ENCODE measurements at places on chromosomes 13 and 19. TPM values are rescaled to one million over a fixed set of nuclear protein-coding genes. Genes with fewer than 3 reads are reported as not detected.

The CHAF1A gene
- 15.6 TPM for total RNA-seq

The SCN1B gene
- 9.7 TPM for total RNA-seq

The DACT3 gene
- 15.0 TPM for total RNA-seq

The TMEM238 gene
- total RNA-seq = 33.9 TPM

The SLC25A15 gene
- 6.3 TPM for total RNA-seq

The KCNRG gene
- total RNA-seq = 2.8 TPM

DNA sequence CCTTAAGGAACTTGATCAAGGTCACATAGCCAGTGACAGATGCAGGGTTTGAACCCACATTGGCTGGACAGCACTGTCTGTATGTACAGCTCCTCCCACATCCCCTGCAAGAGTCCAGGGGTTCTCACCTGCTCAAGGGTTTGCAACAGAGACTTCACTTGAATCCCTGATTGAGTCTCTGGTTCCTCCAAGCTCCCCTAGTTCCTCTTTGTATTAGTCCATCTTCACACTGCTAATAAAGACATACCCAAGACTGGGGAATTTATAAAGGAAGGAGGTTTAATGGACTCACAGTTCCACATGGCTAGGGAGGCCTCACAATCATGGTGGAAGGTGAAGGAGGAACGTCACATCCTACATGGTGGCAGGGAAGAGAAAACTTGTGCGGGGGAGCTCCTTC lies 72.8 kb upstream of the CLDN10 start:
- no peak overlapping the region for H3K27ac ChIP-seq
- DNase-seq = no peak

DNA sequence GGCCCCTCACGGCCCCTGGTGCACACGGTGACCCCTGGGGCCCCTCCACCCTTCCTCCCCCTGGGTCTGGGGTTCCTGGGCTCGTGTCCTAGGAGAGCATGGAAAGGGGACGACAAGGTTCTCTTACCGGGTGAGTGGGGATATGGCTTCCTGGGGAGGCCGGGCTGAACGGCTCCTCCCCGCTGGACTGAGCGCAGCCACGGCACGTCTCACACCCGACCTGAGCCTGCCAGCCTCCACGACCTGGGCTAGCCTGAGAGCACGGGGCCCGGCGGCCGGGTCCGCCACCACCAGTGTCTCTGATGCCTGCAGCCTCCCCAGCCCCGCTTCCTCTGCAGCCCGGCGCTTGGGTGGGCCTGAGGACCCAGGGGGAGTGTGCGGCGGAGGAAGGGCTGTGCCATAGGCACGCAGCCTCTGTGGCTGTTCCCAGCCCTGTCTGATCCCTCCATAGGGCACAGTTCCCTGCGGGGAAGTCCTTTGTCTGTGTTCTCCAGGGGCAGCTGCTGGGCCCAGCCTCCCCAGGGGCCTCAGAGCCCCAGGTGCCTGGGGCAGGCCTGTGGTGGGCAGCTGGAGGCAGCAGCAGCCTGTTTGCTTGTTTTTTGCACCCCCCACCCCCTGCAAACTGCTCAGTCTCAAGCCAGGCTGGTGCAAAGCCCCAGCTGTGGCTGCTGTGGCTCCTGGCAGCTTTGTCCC lies 15.0 kb downstream of the PLIN4 start:
- no peaks in the 10 kb centered on the region for H3K4me1 ChIP-seq
- H3K36me3 ChIP-seq = peaks cover 78% of the 10 kb centered on the region
- DNase-seq = no peak
- no peaks in the 10 kb centered on the region for H3K27me3 ChIP-seq
- no peak overlapping the region for H3K4me3 ChIP-seq

GRCh38 chr13:112060282-112060830 lies 6.6 kb upstream of the SOX1 start:
- H3K27me3 ChIP-seq = peaks cover 100% of the 10 kb centered on the region
- peaks cover 19% of the 10 kb centered on the region for H3K4me1 ChIP-seq
- H3K4me3 ChIP-seq = no peak overlapping the region
- no peaks in the 10 kb centered on the region for H3K36me3 ChIP-seq

DNA sequence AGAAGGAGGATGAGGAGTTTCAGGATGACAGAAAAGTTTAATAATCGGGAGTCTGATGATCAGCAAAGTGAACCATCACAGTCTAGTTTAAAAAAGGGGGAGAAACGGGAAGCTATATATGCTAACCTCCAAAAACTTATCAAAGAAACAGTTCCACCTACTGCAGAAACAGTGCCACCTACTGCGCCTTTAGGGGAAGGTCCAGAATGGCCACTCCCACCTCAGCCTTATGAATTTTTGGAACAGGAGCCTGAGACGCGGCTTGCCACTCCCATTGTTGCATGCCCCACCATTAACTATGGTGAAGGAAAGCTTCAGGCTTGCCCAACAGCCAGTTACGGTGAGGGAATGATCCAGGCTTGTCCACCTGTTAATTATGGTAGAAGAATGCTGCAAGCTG lies 929.0 kb downstream of the SLITRK6 start:
- no peaks in the 10 kb centered on the region for H3K36me3 ChIP-seq
- no peak overlapping the region for H3K4me3 ChIP-seq
- DNase-seq = no peak
- no peak overlapping the region for H3K27ac ChIP-seq

GRCh38 chr13:103130681-103131210 lies 64.5 kb upstream of the SLC10A2 start:
- H3K4me3 ChIP-seq = no peak overlapping the region
- H3K27me3 ChIP-seq = no peaks in the 10 kb centered on the region
- no peak overlapping the region for H3K27ac ChIP-seq

DNA sequence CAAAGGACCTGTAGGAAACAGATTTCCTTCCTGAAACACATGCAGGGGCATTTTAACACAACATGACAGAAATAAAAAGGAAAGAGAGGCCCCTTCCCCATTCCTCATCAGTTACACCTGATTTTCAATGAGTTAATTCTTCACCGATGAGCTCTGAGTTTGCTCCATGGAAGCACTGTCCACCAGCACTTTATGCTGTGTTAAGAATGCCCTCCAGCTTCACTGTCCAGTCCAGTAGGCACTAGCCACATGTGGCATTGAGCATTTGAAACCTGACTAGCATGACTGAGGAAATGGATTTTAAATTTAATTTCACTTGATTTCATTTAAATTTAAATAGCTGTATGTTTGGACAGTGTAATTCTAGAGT lies 217.2 kb upstream of the SLC10A2 start:
- H3K27ac ChIP-seq = no peak overlapping the region
- no peaks in the 10 kb centered on the region for H3K36me3 ChIP-seq
- H3K4me1 ChIP-seq = no peaks in the 10 kb centered on the region
- no peak overlapping the region for H3K4me3 ChIP-seq
- DNase-seq = no peak

- no peaks in the 10 kb centered on the region for H3K4me1 ChIP-seq
- DNase-seq = no peak
- no peaks in the 10 kb centered on the region for H3K36me3 ChIP-seq
- H3K27me3 ChIP-seq = no peaks in the 10 kb centered on the region
- H3K27ac ChIP-seq = peak overlapping the region; percentile 44
These were observed 592.5 kb downstream of the KCTD12 start for GRCh38 chr13:76293751-76294150.

DNA sequence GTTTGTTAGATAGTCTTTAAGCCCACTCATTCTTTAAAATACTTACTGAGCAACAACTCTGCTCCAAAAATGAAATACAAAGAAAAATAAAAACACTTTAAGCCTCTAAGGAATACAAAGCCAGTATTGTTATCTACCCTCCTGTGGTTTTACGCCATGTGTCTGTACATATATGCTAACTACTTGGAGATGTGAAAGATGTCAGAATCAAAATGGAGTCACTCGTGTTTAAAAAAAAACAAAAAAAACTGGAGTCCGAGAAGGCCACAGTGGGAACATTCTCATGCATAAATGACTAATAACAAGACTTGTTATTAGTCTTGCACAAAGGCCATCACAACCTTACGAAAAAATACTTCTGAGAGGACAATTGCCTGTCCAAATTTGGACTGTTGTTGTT lies 393.1 kb downstream of the TBC1D4 start:
- no peaks in the 10 kb centered on the region for H3K27me3 ChIP-seq
- no peaks in the 10 kb centered on the region for H3K36me3 ChIP-seq
- H3K4me3 ChIP-seq = no peak overlapping the region

DNA sequence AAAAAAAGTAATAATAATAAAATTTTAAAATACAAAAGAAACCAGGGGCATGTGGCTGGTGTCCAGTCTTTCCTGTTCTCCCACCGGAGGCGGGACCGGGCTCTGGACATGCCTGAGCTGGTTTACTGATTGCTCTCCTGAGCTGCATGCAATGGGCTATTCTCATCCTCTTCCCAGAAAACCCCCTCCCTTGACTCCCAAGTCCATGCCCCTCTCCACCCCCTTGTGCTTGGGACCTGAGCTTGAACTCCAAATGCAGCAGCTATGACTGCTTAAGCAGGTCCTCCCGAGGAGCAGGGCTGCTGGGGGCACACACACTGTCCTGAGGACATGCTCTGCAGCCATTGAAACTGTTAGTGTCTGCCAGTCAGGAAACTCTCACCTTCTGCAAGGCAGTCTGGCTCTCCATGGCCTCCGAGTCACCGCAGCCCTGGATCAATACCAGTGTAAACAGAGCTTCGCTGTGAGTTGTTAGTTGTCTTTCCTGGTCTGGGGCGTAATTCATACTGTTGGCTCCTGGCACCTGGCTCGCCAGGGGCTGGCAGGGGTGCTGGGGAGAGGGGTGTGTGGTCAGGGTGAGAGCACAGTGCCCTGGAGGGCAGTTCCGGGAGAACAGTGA lies 41.6 kb upstream of the CHST8 start:
- H3K4me3 ChIP-seq = no peak overlapping the region
- H3K27ac ChIP-seq = no peak overlapping the region
- no peaks in the 10 kb centered on the region for H3K36me3 ChIP-seq
- no peaks in the 10 kb centered on the region for H3K4me1 ChIP-seq
- H3K27me3 ChIP-seq = no peaks in the 10 kb centered on the region
- no peak for DNase-seq

- peak within 1 kb of the TSS; percentile 63 for H3K4me3 ChIP-seq
- peaks cover 45% of the 10 kb centered on the region for H3K36me3 ChIP-seq
- peaks cover 5% of the 10 kb centered on the region for H3K4me1 ChIP-seq
- peak; percentile 74 for DNase-seq
These were observed at the start of gene ZNF418 for GRCh38 chr19:57934820-57935665. Gene ZNF418 (minus strand): TSS chr19:57935402. CDS start chr19:57933822, 1,580 bp downstream.

DNA sequence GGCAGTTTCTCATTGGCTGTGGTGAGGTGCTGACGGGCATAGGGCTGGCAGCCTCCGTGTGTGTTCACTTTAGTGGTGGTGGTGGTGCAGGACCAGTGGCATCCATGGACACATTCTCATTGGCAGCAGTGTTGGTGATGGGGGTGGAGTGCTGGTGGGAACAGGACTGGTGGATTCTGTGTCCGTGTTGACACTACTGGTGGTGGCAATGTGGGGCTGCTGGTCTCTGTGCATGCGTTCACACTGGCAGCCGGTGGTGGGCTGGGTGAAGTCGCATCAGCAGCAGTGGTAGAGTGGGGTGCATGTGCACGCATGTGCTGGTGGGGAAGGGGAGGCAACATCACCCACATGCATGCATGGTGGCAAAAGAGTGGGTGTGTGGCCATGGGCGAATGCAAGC lies 1471.4 kb upstream of the PCDH20 start:
- no peaks in the 10 kb centered on the region for H3K27me3 ChIP-seq
- H3K27ac ChIP-seq = no peak overlapping the region
- H3K4me1 ChIP-seq = no peaks in the 10 kb centered on the region
- H3K36me3 ChIP-seq = no peaks in the 10 kb centered on the region
- no peak overlapping the region for H3K4me3 ChIP-seq
- no peak for DNase-seq

GRCh38 chr13:52455677-52456041 lies 381 bp downstream of the CKAP2 start:
- no peaks in the 10 kb centered on the region for H3K27me3 ChIP-seq
- H3K36me3 ChIP-seq = no peaks in the 10 kb centered on the region
- H3K4me3 ChIP-seq = peak overlapping the region; percentile 80
- H3K4me1 ChIP-seq = peaks cover 4% of the 10 kb centered on the region
- H3K27ac ChIP-seq = peak overlapping the region; percentile 95
- peak; percentile 84 for DNase-seq

DNA sequence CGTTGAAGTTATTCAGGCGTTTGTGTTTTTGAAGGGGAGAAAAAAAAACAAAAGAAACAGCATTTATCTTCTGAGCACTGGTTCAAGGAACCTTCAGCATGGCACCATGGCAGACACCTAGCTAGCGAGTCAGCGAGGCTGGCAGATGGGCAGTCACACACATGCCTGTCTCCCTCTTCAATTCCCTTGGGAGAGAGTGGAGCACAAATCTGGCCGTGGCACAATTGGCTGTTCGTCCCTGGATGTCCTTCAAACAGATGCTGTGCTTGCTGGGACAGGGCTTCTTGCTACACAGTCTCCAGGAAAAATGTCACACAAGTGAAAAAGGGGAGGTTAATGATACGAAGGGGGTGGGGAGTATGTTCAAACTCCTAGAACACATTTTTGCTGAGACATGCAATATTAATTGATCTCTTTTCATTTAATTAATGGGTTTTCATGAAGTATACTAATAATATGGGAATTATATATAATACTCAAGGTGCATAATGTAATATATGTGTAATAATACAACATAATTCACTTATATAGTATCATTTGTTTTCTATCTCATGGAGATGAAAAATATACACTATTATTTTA lies 1674.5 kb upstream of the SLC10A2 start:
- no peak overlapping the region for H3K4me3 ChIP-seq
- no peak for DNase-seq
- H3K4me1 ChIP-seq = no peaks in the 10 kb centered on the region
- no peak overlapping the region for H3K27ac ChIP-seq

DNA sequence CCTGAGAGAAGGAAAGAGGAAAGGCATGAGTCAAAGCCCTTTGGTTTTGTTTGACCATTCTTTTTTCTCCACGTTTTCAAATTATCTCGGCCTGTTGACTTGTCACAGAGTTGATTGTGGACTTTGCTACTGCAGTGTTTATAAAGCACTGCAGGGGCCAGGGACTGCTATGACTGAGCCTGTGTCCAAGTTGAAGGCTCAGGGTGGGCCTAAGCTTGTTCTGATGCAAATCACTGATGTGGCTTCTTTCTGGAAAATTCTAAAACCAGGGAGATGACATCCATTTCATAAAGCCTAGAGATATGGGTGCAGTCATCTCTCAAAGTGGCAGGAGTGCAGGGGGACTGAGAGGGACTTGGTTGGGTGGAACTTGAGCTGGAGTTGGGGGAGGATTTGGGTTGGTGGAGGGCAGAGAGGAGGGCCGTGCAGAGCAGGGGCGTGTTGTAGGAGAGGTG lies 1.2 kb upstream of the CXCL17 start:
- H3K27ac ChIP-seq = peak overlapping the region; percentile 33
- H3K27me3 ChIP-seq = no peaks in the 10 kb centered on the region
- H3K4me3 ChIP-seq = no peak overlapping the region
- no peaks in the 10 kb centered on the region for H3K4me1 ChIP-seq
- no peaks in the 10 kb centered on the region for H3K36me3 ChIP-seq
- no peak for DNase-seq
